Activated CD8-positive, alpha-beta memory T cell treated with anti-CD3 and anti-CD28 coated beads for 48 hours (primary cell): ENCODE measurements at places on chromosomes 16 and 17.

- no peak for DNase-seq
Observed at GRCh38 chr17:44919885-44920564, 4.7 kb upstream of the GFAP start.

- no peak for DNase-seq
Observed at GRCh38 chr16:20673882-20674683, 23.4 kb downstream of the ACSM1 start.

DNA sequence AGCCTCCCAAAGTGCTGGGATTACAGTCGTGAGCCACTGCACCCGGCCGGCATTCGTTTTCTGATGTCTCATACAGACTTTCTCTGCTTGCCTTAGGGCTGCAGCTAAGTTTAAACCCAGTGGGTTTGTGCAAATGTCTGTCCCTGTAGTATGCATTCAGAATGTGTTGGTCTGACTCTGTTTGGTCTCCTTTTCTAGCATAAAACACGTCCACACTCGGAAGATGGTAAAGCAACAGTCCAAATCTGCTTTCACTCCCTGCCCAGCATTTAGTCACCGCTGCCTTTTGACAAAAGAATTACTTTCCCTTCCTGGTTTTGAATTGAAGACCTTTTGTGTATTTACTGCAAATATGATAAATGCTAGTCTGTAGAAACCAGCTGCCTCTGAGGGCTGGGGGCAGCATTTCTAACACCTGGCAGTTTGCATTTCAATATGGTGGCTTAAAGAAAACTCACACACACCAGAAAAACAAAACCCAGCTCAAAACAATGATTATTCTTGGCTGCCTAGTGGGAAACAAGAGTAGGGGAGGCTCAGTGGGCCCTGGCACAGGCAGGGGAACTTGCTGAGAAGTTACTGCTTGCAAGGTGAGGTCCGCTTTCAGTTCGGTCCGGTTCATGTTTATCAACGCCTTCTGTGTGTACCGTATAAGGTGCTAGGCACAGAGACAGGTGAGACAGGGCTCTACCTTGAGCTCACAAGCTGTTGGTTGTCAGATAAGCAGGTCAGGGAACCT, 56.9 kb downstream of the MSI2 start:
- no peak for DNase-seq

GRCh38 chr17:45981306-45981705, 17.7 kb upstream of the STH start:
- no peak for DNase-seq

DNA sequence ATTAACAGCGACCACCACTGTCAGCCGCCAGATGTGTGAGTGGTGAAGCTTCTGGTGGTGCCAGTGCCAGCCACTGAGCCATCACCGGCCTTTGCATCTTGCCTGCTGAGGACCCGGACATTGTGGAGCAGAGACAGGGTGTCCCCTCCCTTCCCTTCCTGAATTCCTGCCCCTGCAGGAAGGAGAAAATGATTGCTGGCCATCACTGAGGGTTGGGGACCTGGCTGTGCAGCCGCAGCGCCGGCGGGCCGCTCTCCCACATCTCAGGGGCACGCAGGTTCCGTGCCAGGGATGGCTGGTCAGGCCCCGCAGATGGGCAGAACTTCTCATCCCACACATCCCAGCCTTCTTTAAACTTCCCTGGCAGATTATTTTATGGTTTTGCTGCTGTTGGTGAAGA, 56.5 kb downstream of the RPTOR start:
- no peak for DNase-seq

DNA sequence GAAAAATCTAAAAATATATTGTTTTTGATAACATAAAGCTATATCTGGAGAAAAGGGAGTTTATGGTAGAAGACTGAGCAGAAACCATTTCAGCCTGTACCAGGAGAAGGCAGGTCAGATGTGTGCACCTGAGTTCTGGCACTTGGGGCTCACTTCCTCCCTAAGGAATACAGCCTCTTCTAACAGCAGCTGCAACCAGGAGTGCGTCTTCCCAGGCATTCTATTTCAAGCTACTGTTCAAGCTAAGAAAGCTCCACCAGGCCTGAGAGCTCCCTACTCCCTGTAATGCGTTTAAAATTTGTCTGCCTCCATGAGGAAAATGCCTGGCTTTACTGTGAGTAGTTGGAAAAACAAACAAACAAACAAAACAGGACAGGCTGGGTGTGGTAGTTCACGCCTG, 96.1 kb downstream of the ZNF778 start:
- no peak for DNase-seq

DNA sequence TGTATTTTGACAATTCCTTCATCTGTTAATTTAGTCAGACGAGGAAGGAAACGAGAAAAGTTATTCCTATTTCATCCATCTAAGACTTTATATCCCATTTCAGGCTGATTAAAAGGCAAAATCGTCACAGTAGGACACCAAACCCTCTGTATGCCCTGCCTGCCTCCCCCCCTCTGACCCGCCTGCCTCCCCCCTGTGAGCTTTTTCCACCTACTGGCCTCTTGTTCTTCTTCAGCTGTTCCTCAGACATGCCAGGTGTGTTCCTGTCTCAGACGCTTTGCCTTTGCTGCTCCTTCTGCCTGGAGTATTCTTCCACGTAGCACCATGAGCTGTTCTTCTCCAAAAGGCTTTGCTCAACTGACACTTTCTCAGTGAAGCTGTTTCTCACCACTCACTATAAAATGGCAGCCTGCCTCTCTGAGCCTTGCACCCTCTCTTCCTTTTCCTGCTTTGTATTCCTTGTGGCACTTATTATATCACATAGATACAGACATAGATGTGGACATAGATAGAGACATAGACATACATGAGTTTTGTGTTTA, 723.4 kb downstream of the MAF start:
- no peak for DNase-seq

DNA sequence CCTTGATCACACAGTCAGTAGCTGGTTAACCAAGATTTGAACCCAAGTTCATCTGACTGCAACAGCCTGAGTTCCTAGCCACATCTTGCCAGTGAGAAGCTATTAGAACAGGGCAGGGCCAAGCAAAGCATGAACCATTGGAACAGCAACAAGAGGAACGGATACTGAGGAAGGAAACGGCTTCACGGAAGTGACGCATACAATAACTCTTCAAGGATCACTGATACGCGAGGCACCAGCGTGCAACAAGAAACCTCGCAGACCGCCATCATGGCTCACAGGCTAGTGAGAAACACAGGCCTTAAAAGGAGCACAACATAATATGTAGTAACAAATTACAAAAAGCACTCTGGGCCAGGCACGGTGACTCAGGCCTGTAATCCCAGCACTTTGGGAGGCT, 114.9 kb downstream of the CDYL2 start:
- DNase-seq = no peak

GRCh38 chr17:79939755-79940458, 95.8 kb downstream of the TBC1D16 start:
- DNase-seq = no peak

DNA sequence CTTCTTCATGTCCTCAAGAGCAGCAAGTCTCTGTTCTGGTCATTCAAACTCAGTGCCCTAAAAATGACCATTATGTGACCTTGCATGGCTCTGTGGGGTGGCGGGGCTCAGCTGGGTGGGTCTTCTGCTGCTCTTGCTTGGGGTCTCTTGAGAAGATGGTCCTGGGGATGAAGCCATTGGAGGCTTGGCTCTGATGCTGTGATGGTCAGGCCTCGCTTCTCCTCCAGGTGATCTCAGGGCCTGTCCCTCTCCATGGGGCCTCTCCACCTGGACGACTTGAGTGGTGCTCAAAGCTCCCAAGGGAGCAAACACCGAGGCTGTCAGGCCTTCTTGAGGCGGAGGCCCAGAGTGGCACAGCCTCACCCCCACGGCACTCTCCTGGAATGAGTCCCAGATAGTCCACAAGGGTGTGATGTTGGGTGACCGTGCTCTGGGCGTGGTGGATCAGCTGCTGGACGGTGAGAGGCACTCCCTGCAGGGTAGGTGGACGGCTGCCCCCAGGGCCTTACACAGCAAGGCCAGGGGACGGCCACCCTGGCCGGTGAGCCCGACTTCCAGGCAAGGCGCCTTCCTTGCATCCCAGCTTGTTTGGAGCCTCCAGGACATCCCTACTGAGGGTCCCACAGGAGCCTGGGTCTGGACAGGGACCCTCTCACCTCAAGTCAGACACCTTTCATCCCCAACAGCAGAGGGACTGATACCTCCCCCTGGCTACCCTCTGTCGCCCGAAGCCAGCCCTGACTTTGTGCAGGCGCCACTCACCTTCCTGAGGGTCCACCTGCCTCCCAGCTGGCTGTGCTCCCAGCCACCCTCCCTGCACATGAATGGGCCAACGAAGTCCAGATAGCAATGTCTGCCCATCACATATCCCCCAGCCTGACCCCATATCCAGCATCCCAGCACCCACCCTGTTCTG, 48.7 kb downstream of the USP22 start:
- DNase-seq = no peak

GRCh38 chr17:63421681-63422645, 24.1 kb downstream of the CYB561 start:
- DNase-seq = no peak

- DNase-seq = no peak
Observed at GRCh38 chr16:1154887-1155331, 2.0 kb downstream of the CACNA1H start.

GRCh38 chr16:68524069-68524820, 14.8 kb upstream of the ZFP90 start:
- no peak for DNase-seq

GRCh38 chr16:78198288-78198687, 98.8 kb downstream of the WWOX start:
- no peak for DNase-seq

DNA sequence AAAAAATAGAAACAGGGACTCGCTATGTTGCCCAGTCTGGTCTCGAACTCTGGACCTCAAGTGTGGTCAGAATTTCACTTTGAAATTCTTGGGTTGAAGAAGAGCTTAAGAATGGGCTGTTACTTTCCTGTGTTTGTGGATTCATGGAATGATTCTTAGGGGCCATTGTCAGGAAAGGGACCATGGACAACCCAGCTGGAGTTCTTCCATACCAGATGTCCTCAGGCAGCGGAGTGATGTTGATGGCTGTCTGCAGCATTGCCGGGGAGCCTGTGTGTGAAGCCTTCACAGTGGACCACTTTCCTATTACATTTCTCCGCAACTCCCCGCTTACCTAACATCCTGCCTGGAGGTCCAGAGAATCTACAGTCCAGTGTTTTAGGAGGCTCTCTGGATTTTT, 145.9 kb downstream of the CLEC16A start:
- no peak for DNase-seq

GRCh38 chr17:53574038-53574437, 248.7 kb upstream of the KIF2B start:
- DNase-seq = no peak

- DNase-seq = no peak
Observed at GRCh38 chr17:35584061-35584460, 3.1 kb upstream of the AP2B1 start.

DNA sequence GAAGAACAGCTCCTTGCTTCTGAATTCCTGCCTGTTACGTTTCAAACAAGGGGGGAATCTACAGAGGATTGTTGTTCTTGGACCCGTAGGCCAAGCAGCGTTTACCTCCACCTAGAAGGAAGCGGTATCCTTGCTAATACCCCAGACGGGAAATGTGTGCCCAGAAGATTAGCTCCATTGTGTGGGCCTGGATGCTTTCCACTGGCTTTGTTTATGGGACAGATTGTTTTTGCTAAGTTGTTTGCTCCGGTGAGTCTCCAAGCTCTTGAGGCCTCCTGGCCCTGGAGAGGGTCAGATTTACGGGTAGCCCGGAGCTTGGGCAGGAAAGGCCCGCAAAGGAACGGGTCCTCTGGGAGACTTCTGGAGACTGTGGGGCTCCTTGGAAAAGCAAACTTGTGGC, 28.4 kb upstream of the MRTFB start:
- DNase-seq = no peak

GRCh38 chr17:76499267-76499667, 2.0 kb downstream of the RHBDF2 start:
- DNase-seq = no peak

DNA sequence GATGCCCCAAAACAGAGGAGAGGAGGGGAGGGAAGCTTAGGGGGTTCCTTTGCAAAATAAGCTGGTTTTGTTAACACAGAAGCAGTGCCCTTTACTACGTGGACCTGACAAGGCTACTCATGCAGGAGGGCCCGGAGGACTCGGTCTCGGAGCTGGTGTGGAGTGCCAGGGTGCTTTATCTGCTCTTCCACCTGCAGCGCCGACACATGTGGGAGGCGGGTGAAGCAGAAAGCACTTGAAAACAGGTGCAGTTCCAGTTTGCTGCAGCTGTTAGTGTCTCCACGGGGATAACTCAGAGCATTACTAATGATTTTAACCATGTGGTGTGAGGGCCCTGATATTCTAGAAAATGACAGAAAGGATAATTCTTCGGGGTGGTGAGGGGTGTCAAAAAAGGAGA, 35.0 kb upstream of the MNT start:
- DNase-seq = no peak

DNA sequence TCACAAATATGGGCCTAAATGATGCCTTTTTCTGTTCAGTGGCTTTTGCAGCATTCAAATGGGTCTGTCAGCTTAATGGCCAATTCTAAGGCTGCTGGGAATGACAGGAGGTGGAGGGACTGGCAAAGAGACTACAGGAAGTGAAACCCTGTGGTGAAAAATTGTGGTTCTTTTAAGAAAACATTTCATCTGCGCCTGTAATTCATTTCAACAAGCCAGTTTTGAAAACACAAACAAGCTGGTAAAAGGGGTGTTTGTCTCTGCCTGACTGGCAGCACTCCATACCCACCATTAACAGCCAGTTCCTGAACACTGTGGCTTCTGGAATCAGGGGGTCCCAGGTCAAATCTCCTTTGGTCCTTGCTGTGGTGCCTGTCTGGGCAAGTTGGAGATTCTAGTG, 3.6 kb upstream of the KDM8 start:
- DNase-seq = no peak

DNA sequence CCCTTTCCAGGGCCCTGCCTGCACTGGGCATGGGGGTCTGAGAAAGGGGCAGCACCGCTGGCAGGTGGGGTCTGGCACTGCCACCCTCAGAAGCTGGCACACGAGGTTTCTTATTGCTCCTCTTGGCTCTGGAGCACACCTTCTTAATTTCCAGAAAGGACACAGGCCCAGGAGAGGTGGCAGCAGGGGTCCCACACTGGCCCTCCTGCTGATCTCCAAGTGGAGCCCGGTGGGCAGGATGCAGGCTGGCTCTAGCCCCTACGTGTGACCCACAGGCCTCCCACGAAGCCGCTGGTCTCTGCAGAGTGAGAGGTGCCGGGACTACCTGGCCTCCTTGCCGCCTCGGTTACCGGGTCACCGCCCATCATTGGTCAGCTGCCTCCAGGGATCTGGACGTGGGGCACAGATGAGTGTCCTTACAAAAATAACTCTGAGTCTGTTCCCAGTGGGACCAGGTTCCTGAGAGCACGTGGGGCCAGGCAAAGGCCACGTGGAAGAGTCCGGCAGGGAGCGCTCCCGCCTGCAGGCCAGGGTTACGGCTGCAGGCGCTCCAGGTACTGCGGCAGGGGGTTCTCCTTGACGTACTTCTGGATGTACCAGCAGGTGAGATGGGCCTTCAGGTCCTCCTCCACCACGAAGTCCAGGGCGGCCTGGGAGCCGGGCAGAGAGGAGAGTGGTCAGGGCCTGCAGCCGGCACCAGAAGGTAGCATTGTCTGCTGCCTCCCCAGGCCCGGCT, 10.3 kb downstream of the NATD1 start:
- DNase-seq = no peak
